Neural progenitor cell (in vitro differentiated cells): ENCODE measurements at places on chromosomes 7 and 10. TPM values are rescaled to one million over a fixed set of nuclear protein-coding genes. Genes with fewer than 3 reads are reported as not detected.

Gene GJD4
- not detected in 2 replicates for total RNA-seq

DNA sequence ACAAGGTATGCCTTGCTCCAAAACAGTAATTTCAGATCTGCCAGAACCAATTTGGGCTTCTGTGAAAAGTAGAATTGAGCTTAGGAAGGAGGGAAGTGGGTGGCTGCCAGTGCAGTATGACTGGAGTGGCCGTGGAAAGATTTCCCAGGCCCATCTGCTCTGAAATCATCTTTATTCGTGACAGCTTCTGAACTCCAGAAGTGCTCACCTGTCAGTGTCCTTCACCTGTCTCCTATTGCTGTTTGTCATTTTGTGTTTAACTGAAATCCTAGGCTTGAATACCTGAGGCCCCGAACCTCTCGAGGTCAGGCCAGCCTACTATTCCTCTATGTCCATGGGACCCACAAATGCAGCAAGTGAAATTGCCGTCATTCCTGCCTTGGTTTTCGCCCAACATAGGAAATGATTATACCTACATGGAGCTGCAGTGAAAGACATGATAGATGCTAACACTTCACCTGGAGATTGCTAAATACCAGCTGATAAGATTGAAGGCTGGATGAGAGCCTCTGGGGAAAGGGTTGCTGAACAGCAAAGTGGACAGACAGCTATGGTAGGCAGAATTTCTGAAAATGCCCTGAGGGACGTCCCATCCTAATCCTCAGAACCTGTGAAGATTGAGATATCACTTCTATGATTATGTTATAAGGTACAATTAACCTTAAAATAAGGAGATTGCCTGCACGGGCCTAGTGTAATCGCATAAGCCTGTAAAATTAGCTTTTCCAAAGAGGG is 82.1 kb downstream of the C1GALT1 start:
- no peak for DNase-seq

DNA sequence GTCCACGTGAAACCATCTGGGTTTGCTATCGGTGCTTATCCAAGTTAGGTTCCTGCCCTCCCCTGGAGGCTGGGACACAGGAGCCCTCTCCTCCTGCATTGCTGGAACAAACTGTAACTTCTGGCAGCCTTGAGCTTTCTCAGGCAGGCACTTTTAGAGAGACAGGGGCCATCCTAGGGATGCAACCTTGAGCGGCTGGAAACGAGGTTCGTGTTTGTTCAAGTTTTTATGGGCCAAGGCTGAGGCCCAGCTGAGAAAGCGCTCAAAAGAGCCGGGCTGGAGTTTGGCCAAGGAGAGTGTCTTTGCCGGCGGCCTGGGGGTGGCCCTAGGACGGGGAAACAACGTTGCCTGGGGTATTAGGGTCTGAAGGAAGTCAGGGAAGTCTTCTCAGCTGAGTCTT is 5.5 kb upstream of the MMD2 start:
- DNase-seq, result no peak

DNA sequence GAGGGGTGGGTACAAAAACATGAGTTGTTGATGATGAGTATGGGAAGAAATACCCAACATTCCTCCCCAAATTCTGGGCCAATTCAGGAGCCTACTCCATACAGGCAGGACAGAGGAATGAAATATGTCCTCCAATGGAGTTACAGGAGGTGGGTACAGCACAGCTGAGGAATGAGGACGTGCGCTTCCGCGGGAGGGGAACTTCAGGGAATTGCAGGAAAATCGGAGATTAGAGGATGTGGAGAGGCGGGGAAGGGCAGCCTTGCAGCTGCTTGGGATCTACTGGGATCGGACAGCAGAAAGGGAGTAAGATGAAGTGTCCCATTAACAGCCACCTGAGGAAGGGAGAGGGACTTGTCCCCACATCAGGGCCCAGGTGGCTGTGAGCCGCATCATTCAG is 50.2 kb downstream of the PDIA4 start:
- no peak for DNase-seq

DNA sequence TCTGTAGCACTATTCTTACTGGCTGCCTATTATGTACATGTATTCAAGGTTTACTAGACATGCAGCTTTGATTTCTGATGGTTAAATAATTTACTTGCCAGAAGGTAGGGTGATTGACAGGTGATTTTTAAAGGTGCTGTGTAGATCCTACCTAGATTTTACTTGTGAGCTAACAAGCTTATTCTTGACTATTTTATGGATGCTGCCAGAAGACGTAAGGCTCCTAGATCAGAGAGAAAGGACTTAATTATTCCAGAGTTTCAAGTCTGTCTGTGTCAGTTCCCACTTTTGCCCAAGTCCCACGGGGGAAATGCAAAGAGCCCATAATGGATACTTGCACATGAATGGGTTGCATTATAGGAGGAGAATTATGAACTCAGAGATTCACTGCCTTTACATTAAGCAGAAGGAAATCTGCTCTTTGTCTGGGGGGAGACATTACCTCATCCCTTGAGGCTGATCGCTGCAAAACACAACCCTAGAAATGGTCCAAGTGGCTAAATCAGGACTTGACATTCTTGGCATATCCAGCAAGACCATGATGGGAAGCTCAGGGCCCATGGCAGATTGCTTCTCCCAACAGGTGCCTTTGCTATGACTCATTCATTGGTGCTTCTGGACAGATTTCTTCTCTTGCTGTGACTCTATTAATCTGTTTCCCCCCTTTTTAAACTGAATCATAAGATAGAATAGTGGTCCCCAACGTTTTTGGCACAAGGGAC is 32.1 kb downstream of the GPR158 start:
- no peak for DNase-seq

DNA sequence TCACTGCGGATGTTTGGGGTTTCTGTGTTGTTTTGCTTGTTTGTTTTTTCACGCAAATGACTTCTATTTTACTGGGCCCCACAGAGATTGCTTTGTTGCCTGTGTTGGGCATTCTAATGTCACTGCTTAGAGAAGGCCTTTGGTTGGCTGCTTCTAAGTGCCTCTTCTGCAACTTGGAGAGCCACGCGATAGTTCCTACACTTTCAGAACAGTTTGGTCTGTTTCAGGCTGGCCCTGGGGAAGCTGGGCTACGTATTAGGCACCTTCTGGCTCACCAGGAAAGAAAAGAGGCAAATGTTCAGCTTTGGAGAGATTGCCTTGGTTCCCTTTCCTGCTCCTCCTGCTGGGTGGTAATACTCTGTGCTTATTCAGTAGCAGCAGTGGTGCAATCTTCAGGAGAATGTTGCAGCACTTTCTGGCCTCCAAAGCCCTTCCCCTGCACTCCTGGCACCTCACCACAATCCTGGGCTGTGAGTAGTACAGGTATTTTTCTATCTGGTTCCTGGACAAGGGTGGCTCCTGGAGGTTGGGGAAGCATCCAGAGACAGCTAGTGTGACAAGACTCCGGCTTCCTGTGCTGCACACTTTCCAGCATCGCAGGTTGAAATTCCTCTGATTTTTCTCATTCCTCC is 1.2 kb downstream of the ANTXRL start:
- no peak for DNase-seq

GRCh38 chr7:7861211-7861633 is 107.4 kb upstream of the GLCCI1 start:
- DNase-seq, result no peak

Gene STEAP1
- 1.5 and 2.3 TPM in 2 replicates for total RNA-seq

Gene POLR3A
- 16.0 and 18.0 TPM in 2 replicates for total RNA-seq

Gene CALN1
- 1.9 and 3.1 TPM in 2 replicates for total RNA-seq

Gene LDB3
- 0.03 TPM in 1 of 2 replicates, not detected in the other for total RNA-seq

DNA sequence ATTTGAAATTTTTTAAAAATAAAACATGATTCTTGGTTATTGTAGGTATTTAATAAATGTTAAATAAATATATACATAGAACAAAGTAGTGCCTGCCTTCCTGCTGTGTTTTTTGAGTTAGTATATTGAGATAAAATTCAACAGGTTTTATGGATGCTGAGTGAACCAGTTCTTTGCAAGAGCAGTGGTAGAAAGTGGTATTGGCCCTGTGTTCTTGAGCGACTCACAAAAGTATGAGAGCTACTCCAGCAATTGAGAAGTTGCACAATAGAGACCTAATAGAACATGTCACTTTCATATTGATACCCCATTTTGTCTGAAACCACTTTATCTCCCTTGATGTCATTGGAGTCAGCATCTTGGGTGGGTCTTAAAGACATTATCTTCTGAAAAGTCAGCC is 32.6 kb upstream of the GJD4 start:
- no peak for DNase-seq

DNA sequence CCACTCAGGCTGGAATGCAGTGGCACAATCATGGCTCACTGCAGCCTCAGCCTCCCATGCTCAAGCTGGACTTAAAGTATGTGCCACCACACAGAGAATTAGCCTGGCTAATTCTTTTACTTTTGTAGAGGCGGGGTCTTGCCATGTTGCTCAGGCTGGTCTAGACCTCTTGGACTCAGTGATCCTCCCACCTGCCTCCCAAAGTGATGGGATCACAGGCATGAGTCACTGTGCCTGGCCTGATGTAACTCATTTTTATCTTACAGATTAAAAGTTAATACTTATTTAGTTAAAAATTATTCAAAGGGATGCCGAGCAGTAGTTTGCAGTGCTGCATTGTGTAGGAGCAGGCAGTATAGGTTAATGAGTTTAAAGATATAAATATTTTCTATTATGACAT is 12.6 kb upstream of the PLXDC2 start:
- DNase-seq, result no peak
